ENCODE measurements at places on chromosomes 13 and 19.
A peak's percentile ranks its signal among the peaks of the same experiment; 100 is the strongest.

DNA sequence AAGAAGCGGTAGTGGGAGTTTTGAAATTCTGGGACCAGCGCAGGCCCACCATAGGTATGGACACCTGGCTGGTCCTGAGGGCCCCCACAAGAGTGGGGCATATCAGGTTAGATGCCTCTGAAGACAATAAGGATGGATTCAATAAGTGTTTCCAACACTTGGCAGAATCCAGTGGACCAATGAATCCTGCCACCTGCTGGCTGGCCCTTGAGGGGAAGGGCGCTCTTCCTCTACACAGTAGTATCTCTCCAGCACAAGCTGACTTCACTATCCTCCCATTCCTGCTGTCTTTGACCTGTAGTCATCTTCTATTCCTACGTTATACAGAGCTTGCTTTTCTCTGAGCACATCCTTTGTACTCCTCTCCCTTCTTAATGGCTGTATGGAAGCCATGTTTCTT is 199.7 kb upstream of the TSHZ3 start:
- no peak for DNase-seq

DNA sequence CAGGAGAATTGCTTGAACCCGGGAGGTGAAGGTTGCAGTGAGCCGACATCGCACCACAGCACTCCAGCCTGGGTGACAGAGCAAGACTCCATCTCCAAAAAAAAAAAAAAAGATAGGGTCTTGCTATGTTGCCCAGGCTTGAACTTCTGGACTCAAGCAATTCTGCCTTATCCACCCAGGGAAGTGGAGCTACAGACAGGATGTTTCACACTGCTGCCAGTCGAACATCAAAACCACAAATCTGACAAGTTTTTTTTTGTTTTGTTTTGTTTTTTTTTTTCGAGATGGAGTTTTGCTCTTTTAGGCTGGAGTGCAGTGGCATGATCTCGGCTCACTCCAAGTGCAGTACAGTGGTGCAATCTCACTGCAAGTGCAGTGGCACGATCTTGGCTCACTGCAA is 10.8 kb downstream of the XPO4 start:
- DNase-seq, result no peak

- DNase-seq, result no peak
Observed at GRCh38 chr19:33508941-33509614, 12.5 kb downstream of the PEPD start.

- peak; percentile 43 for DNase-seq
Observed at GRCh38 chr19:44072543-44073401, 813 bp downstream of the ZNF284 start.

DNA sequence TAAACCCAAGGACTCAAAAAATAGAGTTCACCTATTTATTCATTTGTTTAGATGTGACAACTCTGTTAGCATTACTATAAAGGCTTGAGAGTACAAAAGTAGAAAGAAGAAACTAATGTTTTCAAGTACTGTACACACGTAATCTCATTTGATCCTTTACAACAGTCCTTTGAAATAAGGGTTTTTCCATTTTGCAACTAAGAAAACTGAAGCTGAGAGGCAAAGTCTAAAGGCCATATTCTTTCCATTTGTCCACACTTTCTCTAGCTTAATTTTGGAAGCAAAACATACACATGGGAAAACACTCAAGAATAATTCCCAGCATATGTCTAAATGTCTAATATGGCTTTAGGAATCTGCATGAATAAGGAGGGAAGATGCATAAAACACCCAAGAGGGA is 34.1 kb downstream of the ZAR1L start:
- no peak for DNase-seq

- DNase-seq, result peak; percentile 10
Observed at GRCh38 chr13:65914716-65915115, 1315.4 kb downstream of the PCDH9 start.

GRCh38 chr13:23119131-23119530 is 61.6 kb upstream of the SGCG start:
- no peak for DNase-seq

DNA sequence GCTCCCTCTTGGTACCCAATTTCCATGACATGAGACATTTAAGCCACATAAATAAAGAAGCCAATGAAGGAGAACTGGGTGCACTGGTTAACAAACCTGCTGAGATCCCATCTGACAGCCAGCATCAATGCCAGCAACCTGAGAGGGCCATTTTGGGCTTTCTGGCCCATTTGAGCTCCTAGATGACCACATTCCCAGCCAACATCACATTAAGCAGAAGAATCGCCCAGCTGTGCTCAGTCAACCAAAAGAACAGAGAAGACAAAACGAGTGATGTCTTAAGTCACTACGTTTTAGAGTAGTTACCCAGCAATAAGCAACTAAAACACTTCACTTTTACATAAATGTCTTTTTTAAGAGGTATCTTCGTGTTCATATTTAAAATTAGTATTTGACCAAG is 21.9 kb downstream of the LCP1 start:
- DNase-seq, result no peak

GRCh38 chr13:109156181-109156935 is 526.9 kb downstream of the MYO16 start:
- DNase-seq, result peak; percentile 76

DNA sequence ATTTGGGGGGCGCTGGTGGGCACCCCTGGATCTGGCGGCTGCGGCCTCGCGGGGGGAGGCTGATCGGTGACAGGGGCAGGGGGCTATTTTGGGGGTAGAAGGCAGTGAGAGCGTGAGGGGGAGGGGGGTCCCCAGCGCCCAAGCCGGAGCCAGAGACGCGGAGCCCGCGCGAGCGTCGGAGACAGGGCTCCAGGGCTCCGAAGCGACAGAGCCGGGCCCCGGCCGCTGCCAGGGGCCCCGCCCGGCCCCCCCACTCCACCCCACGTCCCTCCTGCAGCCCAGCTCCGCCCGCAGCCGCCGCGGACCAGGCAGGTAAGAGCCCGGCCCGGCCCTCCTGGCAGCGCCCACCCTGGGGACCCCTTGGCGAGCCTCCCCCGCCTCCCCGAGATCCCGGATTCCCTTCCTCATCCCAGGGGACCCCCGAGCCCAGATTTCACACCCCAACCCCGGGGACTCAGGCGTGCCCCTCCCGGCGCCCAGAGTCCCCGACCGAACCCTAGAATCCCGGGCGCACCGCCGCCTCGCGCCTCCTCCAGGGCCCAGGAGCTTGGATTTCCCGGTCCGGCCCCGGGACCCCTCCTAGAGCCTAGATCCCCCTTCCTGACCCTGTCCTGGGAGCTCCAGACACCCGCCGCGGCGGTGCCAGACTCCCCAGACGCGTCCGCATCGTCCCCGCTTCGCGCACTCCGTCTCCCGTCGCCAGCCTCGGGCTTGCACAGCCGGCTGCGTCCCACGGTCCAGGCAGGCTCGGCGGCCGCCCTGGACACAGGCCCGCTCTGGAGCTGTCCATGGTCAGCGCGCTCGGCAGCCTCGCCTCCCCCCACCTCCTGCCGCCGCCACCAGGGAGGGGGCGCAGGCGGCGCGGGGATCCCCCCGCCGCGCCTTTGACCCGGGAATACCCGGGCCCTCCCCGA is at the start of gene PPFIA3:
TSS of gene PPFIA3 (plus strand) at position 134 of the 914 bp plus-strand sequence. CDS start 8,330 bp downstream, outside the sequence.
- peak; percentile 73 for DNase-seq

DNA sequence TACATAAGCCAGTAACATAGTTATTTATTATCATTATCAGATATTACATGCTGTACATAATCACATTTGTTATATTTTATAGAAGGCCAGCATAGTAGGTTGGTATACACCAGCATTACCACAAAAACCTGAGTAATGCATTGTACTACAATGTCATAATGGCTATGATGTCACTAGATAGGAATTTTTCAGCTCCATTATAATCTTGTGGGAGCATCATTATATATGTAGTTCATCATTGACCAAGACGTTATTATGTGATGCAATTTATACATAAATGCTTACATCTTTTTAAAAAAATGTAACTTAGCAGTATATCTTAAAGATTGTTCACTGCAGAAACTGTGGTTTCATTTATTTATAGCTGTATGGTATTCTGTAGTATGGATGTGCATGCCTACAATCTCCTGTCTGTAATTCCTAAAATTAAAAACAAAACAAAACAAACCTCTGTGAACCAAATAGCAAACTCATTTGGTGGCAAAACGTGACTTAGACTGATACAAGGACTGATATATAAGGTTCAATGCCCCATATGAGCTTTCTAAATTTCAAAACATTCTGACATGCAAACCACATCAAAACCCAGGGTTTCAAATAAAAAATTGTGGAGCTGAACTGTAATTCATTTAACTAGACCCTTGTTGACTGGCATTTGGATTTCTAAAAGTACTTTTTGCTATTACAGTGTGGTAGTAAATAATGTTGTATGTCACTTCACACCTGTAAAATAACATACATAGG is 250.9 kb downstream of the DLEU7 start:
- DNase-seq, result peak; percentile 75

- DNase-seq, result no peak
Observed at GRCh38 chr13:46688306-46688705, 108.7 kb downstream of the ESD start.

- DNase-seq, result peak; percentile 92
Observed at GRCh38 chr19:45177817-45178261, at the start of gene TRAPPC6A. Gene TRAPPC6A (minus strand): TSS chr19:45178237. CDS start chr19:45178218, 19 bp downstream.

GRCh38 chr13:37094099-37094498 is 11.4 kb downstream of the CSNK1A1L start:
- no peak for DNase-seq

DNA sequence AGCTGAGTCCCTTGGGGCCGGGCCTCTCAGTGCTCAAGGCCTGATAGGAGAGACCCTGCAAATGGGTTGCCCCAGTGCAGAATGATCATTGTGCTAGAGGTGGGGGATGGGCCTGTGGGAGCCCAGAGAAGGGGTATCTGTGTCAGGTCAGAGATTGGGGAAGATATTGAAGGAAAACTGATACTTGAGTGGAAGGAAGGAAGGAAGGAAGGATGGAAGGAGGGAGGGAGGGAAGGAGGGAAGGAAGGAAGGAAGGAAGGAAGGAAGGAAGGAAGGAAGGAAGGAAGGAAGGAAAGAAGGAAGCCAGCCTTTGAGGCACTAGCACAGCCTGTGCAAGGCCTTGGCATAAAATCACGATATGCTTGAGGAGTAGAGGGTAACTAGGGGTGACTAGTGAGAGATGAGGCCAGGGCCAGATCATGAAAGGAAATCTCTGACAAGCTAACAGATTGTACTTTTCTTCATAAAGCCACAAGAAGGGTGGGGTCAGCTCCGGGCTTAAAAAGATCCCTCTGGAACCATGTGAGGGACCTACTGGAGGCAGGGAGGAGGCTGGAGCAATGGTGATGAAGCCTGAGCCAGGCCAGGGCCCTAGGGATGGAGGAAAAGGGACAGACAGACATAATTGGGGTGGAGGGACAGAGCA is 11.4 kb downstream of the PTH2 start:
- no peak for DNase-seq

DNA sequence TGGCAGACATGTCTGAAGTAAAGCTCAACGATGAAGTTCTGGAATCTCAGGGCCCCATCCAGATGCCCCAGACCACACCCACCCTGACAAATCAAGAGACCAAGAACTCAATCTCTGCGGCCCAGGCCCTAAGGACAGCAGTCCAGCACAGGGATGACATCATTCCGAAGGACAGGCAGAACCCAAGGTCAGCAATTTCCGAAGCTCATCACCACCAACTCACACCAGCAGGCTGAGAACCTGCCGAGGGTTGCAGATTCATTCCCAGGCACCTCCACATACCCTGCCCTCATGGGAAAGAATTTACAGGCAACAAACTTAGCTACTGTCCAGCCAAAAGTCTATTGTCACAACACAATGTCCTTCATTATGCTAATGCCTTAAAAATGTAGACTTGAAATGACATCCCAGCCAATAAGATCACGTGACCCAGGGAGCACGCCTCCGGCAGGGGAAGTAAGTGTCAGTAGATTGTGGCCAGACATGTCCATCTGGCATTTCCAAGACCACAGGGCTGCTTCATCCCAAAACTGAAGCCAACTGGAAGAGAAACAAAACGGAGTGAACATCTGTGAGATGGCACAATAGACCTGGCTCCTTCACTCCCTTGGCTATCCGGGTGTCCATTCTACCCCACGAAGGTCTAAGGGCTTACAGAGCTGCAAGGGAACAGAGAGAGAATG is 98.8 kb downstream of the CRYL1 start:
- DNase-seq, result no peak

- no peak for DNase-seq
Observed at GRCh38 chr19:38640368-38640767, 7.1 kb upstream of the ACTN4 start.

DNA sequence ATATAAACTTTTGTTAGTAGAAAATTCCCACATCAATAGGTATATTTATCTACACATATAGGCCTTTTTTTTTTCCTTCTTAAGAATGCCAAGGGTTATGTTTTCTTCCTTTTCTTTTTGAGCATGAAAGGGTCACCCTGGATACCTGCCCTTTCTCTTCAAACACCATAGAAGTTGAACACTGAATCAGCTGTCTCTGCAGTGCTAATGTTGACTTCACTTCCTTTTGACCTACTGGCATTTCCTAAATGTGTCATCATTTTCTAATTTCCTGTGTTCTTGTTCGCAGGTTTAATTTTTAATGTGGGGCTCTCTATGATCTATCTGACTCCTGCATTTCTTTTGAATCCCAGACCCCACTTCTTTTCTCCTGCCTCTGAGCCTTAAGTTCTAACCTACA is 532.0 kb downstream of the GPC6 start:
- DNase-seq, result peak; percentile 47

- DNase-seq, result no peak
Observed at GRCh38 chr13:45770886-45771285, 68.8 kb downstream of the CBY2 start.

DNA sequence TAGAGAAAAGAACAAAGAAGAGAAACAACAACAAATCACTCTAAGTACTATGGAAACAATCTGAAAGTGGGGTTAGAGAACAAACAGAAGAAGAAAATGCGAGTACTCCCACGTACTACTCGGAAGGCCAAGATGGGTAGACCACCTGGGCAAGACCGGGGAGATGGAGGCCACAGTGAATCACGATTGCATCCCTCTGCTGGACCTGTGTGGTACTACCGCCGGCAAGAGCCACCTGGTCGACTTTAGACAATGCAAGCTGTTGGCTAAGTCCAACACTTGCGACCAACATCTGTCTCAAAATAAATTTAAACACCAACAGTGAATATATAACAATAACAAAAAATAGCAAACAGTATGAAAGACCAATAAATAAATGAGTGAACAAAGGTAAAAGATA is 45.5 kb upstream of the ZNF91 start:
- peak; percentile 41 for DNase-seq

DNA sequence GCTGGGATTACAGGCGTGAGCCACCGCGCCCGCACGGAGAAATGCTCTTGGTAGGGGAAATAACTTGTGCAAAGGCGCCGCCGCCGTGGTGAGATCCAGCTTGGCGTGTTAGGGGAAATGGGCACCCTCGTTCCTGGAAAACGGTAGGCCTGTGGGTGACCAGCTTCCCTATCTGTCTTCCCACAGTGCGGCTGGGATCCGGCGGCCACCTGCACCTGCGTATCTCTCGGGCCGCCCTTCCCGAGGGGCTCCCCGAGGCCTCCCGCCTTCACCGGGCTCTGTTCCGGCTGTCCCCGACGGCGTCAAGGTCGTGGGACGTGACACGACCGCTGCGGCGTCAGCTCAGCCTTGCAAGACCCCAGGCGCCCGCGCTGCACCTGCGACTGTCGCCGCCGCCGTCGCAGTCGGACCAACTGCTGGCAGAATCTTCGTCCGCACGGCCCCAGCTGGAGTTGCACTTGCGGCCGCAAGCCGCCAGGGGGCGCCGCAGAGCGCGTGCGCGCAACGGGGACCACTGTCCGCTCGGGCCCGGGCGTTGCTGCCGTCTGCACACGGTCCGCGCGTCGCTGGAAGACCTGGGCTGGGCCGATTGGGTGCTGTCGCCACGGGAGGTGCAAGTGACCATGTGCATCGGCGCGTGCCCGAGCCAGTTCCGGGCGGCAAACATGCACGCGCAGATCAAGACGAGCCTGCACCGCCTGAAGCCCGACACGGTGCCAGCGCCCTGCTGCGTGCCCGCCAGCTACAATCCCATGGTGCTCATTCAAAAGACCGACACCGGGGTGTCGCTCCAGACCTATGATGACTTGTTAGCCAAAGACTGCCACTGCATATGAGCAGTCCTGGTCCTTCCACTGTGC is 2.4 kb downstream of the GDF15 start:
- DNase-seq, result peak; percentile 67

Data from RKO (cell line).